ENCODE measurements at places on chromosomes 1 and 21.

DNA sequence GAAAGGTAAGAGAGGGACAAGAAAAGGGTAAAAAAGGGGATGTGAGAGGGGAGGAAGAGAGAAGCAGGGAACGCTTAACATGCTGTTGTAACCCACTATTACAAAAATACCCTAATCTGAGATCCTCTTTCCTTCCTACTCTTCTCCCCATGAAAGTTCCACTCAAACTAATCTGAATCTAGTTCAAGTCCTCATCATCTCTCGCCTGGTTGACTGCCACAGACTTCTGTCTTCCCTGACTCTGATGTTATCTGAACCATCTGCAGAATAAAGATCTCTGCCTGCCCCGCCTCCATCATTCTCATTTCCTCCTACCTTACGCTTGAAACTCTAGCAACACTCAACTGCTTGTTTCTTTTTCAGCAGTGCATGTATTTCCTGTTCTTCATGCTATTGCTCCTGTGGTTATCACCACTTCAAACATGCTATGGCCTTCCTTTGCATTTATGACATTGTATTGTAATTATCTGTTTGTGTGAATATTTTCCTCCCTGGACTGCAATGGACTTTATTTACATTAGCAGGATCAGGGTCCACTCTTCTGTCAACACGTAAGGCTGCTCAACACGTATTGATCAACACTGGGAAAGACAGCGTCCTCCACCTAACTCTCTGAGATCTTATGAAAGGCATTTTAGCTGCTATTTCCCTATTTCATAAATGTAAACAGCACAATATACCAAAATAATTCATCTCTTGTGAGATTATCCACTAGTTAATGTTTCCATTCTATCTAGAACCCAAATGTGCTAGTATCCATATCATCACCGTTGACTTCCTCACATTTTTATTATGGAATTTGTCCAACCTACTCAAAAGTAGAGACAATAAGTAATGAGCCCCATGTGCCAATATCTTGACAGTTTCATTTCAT is 215.5 kb upstream of the USP25 start:
- DNase-seq = no peak

DNA sequence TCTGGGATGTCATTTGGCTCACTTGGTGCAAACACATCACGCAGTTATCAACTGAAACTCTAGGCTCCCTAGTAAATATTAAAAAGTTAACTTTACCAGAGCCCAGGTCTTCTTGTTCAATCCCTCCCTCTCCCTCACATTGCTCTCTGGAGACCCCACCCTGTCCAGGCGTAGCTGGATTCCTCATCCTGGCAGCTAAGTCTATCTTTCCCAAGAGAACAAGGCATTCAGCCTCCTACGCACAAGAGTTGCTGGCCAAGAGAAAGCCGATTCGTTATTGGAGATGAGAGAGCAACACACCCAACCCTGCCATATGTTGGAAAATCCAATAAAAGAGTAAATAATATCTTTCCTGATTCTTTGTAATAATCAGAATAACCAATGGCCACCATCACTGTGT is 117.9 kb downstream of the SLC30A10 start:
- DNase-seq = no peak

- no peak for DNase-seq
Measured at GRCh38 chr1:91857557-91858239, 28.3 kb downstream of the TGFBR3 start.

DNA sequence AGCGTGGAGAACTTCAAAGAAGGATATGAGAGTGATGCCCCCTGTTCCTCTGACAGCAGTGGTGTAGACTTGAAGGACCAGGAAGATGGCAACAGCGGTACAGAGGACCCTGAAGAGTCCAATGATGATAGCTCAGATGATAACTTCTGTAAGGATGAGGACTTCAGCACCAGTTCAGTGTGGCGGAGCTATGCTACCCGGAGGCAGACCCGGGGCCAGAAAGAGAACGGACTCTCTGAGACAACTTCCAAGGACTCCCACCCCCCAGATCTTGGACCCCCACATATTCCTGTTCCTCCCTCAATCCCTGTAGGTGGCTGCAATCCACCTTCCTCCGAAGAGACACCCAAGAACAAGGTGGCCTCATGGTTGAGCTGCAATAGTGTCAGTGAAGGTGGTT is 14.0 kb downstream of the CERS2 start:
- DNase-seq = no peak

- DNase-seq = no peak
Measured at GRCh38 chr1:178151831-178152230, 57.9 kb downstream of the RASAL2 start.

- DNase-seq = no peak
Measured at GRCh38 chr1:93617670-93618499, 63.8 kb downstream of the BCAR3 start.

DNA sequence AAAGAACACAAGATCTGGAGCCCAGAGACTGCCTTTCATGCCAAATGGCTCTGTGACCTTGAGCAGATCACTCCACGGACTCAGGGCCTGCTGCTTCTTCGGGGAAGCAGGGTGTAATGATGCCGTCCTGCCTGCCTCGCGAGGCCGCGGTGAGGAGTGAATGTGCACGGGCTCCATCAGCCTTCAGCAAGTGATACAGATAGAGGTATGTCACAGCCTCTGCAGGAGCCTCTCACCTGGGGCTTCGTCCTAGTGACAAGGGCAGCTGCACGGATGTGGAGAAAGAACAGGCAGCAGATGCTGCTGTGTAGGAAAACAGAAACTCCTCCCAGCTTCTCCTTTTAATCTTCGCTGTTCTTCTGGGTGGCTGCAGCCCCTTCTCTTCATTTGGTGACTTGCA is 127.5 kb downstream of the KCNN3 start:
- no peak for DNase-seq
